Central memory CD8-positive, alpha-beta T cell (primary cell): ENCODE measurements at places on chromosomes 1 and 21.

- no peak for DNase-seq
Measured at GRCh38 chr1:51755437-51755836, 123.1 kb downstream of the NRDC start.

DNA sequence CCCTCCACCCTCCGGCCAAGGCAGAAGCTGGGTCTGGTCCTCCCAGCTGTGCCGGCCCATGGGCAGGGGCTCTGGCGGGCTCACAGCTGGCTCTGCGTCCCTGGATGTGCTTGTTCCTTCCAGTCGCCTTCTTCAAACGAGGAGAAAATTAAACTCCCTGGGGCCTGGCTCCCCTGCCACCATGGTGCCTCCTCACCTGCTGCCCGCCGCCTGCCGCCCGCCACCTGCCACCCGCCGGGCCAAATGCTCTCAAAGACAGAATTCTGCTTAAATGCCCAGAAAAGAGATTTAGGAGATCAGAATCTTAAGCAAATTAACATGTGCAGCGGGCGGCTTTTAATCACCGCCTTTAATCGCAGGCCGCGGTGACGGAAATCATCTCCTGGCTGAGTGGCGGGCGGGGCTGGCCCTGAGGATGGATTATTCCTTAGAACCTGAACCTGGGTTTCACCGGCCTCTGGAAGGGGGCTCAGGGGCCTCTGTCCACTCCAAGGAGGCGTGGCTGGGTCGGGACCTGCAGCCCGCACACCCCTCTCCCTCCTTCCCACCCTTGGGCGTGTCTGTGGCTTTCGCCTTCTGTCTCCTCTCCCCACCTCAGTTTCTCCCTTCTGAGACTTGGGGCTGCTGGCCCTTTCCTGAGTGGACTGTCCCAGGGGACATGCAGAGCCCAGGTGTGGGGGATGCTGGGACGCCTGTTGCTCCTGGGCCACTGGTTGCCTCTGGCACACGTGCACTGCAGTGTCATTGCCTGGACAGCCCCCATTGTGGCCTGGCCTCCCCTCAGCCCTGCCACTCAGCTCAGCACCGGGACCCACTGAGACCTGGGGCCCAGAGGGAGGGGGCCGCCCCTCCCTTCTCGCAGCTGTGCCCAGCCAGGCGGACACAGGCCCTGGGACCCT, 10.5 kb upstream of the PLCH2 start:
- no peak for DNase-seq

DNA sequence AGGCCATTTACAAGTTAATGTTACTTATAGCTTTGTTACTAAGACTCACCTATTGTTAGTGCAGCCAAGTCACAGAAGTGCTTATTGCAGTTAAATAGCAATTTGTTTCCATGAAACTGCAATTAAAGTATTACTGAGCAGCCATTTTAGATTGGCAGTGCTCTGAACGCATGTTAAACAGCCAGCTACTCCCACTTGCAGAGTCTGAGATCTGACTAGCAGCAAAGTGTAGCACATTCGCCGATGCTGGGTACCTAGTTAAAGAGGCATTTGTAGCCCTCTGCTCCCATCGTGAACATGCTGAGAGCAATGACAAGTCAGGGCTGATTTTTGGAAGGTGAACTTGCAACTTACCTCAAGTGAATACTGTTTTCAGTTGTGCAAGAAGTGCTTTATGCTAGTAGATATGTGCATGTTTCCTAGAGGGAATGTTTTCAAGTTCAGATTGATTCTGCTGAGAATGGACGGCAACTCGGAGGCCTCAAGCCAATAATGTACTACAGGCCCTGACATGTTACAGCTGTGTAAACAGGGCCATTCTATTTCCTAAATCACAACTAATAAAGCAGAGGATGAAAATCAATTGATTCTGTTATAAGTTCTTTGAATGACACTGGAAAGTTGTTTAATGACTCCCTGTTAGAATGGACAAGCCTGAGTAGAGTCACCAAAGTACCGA, 19.8 kb downstream of the LMO4 start:
- DNase-seq, result no peak

GRCh38 chr1:183982172-183982963, 55.2 kb downstream of the COLGALT2 start:
- no peak for DNase-seq

GRCh38 chr1:182569939-182570610, 19.0 kb downstream of the RNASEL start:
- DNase-seq, result no peak

GRCh38 chr1:95325349-95325748, 91.3 kb downstream of the RWDD3 start:
- no peak for DNase-seq

DNA sequence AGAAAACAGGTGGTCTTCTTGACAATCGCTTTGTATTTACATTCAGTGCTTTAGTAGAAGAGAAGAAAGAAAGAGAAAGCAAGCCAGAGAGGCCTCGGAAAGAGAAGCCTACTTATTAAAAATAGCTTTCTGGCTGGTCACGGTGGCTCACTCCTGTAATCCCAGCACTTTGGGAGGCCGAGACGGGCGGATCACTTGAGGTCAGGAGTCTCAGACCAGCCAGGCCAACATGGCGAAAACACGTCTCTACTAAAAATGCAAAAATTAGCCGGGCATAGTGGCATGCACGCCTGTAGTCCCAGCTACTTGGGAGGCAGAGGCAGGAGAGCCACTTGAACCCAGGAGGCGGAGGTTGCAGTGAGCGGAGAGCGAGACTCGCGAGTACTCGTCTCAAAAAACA, 1.8 kb upstream of the SLC19A2 start:
- no peak for DNase-seq

DNA sequence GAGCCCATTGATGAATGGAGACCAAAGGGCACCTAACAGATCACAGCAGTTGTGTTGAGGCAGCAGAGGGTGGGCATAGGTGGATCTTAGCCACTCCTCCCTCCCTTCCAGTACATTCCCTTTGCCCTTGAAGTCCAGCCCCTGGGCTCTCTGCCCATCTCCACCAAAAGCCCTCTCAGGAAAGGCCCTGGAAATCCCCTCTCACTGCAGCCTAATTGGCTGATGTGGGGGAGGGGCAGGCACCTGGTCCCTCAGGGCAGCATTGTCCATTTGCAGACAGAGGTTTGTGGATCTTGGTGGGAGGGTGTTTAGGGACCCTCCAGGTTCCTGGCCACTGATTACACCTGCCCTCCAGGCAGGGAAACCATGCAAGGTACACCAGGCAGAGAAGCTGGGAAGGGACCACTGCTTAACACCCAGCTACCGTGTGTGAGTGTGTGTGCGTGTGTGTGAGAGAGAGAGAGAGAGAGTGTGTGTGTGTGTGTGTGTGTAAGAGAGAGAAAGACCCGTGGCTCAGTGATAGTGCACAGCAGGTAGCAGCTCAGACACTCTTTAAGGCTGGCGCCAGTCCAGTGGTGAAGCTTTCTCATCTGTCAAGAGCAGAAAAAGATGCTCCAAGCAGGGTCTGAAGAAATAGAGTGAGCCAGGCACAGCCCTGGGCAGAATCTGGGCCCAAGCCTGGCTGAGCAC, 71.1 kb downstream of the MATN1 start:
- DNase-seq, result no peak

DNA sequence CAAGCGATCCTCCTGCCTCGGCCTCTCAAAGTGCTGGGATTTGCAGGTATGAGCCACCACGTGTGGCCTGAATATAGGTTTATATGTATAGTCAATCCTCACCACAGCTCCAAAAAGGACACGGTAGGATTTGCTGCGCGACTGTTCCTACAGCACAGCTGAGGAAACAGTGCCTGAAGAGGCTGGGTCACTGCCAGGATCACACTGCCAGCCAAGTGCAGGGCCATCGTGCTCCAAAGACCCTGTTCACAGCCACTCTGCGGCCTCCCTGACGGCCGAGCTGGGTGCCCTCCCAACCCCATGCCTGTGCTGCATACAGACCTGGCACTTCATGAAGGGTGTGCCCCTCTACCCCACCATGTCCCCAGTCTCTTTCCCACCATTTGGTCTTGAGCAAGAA, 71.4 kb downstream of the MRPL37 start:
- DNase-seq, result no peak

DNA sequence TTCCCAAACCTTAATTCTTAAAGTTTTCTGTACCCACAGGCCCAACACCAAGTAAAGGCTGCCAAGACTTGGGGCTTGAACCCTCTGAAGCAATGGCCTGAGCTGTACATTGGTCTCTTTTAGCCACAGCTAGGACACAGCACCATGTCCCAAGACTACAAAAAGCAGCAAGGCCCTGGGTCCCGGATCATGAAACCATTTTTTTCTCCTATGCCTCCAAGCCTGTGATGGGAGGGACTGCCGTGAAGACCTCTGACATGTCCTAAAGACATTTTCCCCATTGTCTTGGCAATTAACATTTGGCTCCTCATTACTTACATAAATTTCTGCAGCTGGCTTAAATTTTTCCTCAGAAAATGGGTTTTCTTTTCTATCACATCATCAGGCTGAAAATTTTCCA, 30.9 kb downstream of the ZNF670 start:
- DNase-seq, result no peak

- DNase-seq, result no peak
Measured at GRCh38 chr1:235588916-235589515, 60.6 kb downstream of the GNG4 start.

DNA sequence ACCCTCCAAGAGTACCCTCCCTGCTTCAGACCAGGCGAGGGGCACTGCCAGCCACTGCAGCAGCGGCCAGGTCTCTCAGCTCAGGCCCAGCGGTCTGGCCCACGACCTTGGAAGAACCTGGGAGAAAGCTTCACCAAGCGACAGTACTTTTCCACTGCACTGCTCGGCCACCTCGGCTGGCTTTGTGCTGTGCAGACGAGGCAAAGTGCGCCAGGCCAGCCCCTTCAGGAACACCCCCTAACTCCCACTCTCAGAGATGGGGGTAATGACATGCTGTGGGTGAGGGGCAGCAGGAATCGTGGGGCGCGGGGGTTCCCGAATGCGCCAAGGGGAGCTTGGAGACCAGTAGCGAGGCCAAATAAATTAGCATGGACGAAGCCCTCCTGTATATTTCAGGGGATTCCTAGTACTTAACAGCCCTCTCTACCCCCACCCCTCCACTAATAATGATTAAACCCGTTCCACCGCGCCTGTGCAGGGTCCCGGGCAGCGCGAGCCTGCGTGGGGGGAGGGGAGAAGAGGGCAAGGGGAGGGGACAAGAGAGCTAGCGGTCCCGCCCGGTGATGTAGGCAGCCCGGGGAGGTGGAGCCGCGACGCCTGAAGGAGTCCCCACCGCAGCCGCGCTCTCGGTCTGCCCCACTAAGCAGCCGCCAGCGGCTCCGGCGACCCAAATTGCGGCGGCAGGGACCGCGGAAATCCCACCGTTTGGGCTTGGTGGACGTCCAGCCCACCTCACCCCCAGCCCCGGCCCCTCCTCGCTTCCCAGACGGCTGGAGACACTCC, at the start of gene FAM43B:
TSS of gene FAM43B (plus strand) at position 629 of the 783 bp plus-strand sequence. CDS start 401 bp downstream, outside the sequence.
- DNase-seq, result no peak

DNA sequence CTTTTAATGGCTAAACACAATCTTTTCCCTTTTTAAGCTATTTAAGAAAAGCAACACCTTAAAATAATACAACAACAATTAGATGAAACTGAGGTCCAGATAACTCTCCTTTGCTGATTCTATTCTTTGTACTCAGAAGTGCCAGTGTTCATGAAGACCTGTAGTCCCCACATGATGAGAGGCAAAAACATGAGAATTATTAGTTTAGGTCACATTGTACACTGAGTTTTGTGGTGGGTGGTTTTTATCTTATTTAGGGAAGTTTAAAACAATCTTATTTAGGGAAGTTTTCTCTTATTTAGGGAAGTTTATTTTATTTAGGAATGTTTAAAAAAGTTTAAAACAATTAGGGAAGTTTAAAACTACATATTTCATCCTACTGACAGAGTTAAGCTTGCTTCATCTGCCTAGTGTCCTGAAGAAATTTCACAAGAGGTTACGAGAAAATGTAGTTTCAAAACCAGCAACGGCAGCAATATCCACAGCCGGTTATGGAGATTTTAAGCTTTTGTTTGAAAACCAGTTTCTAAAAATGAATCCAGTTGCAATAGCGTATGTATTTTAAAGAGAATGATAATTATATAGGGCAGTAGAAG, 7.8 kb upstream of the OR14I1 start:
- no peak for DNase-seq

- no peak for DNase-seq
Measured at GRCh38 chr1:33640114-33640660, 167.7 kb downstream of the ZSCAN20 start.

DNA sequence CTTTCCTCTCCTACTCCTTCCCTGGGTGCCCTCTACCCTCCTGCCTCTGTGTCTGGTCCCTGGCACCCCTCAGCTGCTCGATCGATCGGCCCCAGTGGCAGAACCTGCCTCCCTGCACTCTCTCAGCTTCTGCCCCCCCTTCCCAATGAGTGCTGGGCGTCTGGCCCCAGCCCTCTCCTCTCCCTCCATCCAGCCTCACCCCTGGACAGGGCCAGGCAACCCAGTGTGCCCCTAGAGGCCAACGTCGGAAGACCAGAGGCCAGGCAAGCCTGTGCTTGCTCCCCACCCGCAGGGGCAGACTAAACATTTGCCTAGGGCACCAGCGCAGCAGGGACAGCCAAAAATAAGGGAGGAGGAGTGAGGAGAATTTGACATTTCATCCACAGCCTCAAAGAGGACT, 43.5 kb downstream of the LGR6 start:
- DNase-seq, result no peak

DNA sequence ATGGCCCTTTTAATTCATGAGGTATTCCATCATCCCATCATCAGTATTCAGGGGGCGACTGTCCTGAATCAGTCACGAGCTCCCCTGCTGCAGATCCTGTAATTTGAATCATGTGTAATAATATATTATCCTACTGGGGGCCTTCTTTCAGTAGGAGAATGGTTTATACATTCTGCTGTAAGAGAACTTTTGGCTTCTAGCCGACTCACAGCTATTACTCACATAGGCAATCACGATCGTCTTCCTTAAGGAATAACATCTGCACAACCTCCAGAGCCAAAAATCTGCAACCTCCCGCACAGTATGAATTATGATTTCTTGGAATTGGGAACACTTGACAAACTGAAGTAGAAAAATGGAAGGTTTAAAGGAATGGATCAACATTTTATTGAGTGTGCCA, 343.0 kb downstream of the USP25 start:
- DNase-seq, result no peak

DNA sequence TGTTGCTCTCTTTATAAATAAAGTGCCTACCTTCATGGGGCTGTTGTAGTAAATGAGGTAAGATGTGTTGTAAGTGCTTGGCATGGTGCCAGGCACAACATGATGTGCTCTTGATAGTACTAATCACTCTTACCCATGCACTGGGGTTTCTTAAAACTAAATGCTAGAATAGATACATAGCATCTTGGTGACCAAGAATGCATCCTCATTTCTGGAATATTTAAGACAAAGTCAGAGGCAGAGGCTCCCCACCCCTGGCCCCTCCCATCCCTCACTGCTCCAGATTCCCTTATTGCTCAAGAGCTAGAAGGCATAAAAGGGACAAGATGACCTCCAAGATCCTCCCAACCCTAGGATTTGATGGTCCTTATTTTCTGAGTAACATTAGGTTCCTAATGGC, 61.3 kb downstream of the GLUL start:
- DNase-seq, result no peak

DNA sequence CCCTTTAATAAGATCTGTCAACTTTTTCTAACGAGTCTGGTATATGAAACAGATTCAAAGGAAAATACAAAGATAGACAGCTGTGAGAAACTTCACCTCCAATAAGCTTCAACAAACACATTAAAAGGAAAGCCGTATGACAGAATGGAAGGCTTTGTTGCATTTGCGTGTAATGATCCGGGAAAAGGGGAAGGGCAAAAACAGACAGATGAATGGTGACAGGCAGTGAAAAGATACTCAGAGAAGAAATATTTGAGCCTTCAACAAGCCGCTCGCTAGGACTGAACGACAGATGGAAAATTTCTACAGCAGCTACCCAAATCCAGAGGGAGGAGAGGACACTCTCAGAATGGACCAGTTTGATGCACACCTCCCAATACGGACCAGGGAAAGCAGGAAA, 14.9 kb downstream of the COPA start:
- DNase-seq, result no peak

GRCh38 chr1:206067486-206068227, 14.7 kb downstream of the RHEX start:
- DNase-seq, result no peak
